ENCODE measurements at places on chromosomes 4 and X.

GRCh38 chr4:169342906-169343564 is 72.3 kb upstream of the SH3RF1 start:
- DNase-seq: no peak

DNA sequence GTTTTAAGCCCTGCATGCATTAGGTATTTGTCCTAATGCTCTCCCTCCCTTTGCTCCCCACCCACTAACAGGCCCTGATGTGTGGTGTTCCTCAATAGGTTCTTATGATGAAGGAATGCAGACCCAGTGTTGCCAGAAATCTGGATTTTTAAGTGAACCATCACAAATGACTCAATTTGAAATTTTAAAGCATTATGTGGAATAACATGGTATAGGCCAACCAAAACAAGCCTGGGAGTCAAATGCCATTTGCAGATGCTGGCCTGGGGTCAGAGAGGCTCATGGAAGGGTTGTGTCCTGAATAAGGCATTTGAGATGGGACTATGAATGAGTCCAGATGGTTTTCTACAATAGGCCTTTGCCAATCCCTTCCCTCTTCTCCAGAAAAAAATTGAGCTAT is 179.6 kb downstream of the SHROOM3 start:
- DNase-seq: no peak

DNA sequence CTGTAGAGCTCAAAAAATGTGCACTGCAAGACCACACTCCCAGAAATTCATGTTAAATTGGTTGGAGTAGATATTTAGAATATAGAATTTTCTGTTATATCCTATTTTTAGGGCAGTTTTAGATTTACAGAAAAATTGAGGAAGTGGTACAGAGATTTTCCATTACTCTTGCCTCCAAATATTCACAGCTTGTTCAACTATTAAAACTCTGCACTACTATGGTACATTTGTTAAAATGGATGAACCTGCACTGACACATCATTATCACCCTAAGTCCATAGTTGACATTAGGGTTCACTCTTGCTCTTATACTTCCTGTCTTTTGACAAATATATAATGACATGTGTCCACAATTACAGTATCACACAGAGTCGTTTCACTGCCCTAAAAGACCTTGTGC is 1724.5 kb downstream of the C4orf33 start:
- no peak for DNase-seq

DNA sequence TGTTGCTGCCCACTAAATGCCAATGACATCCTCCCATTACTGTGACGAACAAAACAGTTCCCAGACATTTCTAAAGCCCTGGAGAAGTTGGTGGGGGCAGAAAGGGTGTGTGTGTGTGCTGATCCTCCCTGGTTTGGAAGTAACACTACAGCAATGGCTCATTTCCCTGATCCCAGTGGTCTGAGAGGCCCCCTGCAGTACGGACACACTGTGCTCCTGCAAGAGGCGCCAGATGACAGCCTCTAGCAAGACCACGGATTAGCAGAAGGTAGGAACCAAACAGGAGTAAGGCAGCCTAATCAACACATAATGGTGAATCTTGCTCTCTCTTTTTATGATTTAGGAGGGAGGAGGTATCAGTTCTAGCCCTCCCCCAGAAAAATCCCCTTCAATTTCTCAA is 49.6 kb downstream of the CHRDL1 start:
- no peak for DNase-seq

DNA sequence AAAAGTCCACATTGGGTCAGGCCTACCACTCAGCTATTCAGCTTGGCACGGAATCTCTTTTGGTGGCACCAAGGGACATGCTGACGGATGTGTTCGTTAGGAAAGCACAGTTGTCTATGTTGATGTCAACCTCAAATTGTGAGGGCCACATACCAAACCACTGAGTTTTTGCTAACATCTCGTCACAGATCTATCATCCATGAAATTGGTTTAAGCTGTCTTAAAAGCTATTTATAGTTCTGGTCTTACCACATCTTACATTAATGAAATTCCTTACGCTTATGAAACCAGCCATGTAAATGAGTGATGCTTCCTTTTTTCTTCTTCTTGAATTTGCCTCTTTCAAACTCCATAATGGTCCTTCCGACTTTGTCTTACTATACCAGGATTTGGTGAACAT is 101.5 kb downstream of the MGST2 start:
- DNase-seq: no peak

DNA sequence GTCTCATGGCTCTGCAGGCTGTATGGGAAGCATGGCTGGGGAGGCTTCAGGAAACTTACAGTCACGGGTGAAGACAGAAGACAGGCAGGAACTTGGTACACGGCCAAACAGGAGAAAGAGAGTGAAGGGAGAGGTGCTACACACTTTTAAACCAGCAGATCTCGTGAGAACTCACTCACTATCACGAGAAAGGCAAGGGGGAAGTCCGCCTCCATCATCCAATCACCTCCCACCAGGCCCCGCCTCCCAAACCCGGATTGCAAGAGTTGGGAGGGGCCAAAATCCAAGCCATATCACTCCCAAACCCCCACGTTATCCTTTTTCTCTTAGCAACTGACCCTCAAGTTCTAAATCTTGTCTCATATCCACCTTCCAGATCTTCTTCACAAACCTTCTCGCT is 1710.5 kb upstream of the TENM3 start:
- no peak for DNase-seq

- peak; percentile 0 for DNase-seq
Observed at GRCh38 chr4:26289401-26289800, 31.4 kb upstream of the RBPJ start.

DNA sequence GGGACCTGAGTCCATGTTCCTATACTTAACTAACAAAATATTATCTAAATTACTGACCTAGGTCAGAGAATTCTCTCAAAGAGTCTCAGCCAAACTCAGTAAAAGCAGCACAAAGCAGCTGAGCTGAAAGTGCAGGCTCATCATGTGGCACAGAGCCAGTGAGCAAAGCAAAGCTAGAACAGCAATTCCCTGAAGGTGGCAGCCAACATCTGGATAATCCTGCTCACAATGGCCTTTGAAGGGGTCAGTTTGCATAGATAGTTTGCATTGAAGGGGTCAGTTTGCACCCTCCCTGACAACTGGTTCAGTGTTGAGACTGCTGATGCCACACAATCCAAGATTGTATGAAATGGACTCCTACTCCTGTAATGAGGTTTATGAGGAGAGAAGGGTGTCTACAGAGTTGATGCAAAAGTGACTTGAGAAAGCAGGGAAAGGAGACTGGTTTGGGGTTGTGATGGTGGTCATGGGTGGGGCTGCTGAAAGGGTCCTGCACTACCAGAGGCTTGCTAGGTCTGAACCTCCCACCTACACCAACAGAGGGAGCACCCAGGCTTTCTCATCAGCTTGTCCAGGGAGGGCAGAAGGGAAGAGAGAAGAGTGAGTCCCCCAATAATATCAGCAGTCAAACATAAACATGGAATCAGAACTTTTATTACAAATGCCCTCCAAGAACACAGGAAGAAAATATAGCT is 39.7 kb downstream of the TRIM61 start:
- no peak for DNase-seq

DNA sequence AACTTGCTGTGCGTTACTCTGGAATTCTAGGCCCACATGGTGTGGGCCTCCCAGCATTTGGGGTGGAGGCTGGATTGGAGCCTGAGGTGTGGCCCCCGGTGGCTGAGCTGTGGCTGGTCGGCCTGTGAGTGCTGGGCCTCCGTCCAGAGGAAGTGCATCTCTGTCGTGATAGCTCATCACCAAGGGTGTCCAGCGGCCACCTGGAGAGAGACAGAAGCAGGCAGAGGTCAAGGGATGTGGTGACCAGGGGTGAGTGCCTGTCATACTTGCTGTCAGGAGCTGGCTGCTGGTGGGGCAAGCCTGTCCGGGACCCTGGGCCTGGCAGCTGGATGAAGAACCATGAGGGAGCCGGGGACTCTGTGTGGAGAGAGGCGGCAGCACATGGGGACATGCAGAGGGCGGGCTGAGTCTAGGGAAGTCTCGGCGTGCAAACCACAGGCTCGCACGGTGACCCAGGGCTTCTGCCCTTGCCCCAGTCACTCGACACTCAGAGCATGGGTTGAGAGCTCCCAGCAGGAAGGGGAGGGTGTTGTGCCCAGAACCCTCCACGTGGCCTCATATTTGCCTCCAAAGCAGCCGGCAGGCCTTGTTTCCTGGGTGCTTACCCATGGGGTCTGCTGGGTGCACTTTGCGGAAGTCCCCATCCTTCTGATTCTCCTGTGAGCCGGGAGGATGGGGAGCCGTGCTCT is 6.2 kb downstream of the SORCS2 start:
- DNase-seq: no peak

DNA sequence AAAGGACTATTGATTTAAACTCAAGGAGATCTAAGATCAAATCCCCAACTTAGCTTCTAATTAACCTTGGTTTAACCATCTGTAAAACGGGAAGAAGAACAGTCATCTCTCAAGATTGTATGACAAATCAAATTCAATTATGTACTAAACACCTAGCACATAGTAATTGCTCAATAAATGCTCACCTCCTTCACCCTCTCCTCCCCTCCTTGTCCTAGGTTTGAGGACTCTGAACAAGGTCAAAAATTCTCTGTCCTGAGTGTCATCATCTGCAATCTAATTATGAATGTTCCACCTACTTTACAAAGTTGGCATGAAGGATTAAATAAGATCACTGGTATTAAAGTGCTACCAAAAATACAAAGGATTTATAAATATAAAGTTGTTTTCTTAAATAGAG is 320.1 kb upstream of the PPARGC1A start:
- no peak for DNase-seq

GRCh38 chrX:68999356-68999755 is 165.9 kb downstream of the PJA1 start:
- DNase-seq: no peak

- no peak for DNase-seq
Observed at GRCh38 chr4:10629394-10629793, 55.2 kb downstream of the CLNK start.

GRCh38 chr4:80249144-80249543 is 17.3 kb upstream of the FGF5 start:
- DNase-seq: no peak

- DNase-seq: no peak
Observed at GRCh38 chrX:57573754-57574153, 18.1 kb upstream of the ZXDB start.

DNA sequence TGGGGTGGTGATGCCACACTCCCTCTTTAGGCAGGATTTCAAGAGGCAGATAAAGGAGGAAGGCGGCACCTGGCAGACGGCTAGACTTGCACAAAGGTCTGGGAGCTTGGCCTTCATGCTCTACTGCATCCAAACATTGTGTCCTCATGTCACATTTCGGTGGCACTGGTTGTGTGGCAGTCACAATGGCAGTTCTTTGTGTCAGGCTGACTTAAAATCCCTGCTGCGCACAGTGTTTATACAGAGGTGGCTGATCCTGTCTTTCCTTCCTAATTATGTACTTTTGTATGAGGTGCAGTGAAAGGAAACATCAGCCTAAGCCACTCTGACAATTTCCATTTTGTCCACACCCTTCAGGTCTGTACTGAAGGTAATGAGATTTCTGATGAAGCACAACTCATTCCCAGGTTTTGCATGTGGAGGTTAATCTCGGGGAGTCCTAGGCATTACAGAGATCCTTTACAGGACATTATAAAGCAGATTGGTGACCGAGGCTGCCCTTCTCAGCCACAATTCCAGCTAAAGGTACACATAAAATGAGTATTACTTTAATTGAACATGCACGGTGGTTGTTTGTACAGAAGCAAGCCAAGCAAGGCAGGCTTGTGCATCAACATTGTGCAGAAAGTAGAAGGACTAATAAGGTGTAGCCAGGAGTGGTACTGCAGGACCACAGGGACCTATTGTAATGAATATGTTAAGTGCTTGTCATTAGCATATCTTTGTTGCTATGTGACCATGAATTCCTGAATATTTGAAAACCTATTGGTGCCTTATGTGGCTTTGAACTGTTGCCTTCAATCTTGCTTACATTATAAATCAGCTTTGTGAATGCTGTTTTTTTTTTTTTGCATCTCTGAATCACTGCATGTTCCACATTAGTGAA is 147.6 kb downstream of the STK32B start:
- no peak for DNase-seq

GRCh38 chr4:167218022-167218608 is 16.2 kb downstream of the SPOCK3 start:
- no peak for DNase-seq
